ENCODE measurements at places on chromosomes 7 and 10. TPM values are rescaled to one million over a fixed set of nuclear protein-coding genes. Genes with fewer than 3 reads are reported as not detected.

DNA sequence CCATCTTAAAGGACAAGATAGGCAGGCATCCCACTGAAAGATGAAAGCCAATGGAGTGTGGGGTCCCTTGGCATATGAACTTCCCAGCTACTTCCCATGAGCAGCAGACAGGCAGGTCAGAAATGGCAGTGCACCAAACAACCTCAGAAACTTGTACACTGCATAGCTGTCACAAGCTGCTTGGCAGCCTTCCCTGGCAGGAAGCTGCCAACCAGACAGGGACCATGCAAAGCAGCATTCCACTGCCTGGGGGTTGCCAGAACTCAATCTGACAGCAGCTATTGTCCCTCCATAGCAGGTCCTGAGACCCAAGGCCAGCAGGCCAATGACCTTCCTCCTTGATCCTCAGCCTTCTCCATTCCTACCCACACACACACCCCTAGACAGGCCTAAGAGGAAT is 139.5 kb downstream of the PLCE1 start:
- DNase-seq = no peak
- no peak overlapping the region for H3K4me3 ChIP-seq
- H3K4me1 ChIP-seq = no peaks in the 10 kb centered on the region
- peaks cover 2% of the 10 kb centered on the region for H3K27me3 ChIP-seq
- no peaks in the 10 kb centered on the region for H3K36me3 ChIP-seq
- no peak overlapping the region for H3K27ac ChIP-seq

GRCh38 chr10:95406651-95407280 is 116.0 kb upstream of the PDLIM1 start:
- no peaks in the 10 kb centered on the region for H3K36me3 ChIP-seq
- no peaks in the 10 kb centered on the region for H3K4me1 ChIP-seq
- H3K27ac ChIP-seq = no peak overlapping the region
- no peak for DNase-seq
- no peak overlapping the region for H3K4me3 ChIP-seq

- H3K4me3 ChIP-seq = peak overlapping the region; percentile 71
- DNase-seq = peak; percentile 66
- H3K27me3 ChIP-seq = peaks cover 52% of the 10 kb centered on the region
- peak overlapping the region; percentile 20 for H3K27ac ChIP-seq
- no peaks in the 10 kb centered on the region for H3K36me3 ChIP-seq
These were observed 805 bp downstream of the RASGEF1A start for GRCh38 chr10:43265799-43266721.

DNA sequence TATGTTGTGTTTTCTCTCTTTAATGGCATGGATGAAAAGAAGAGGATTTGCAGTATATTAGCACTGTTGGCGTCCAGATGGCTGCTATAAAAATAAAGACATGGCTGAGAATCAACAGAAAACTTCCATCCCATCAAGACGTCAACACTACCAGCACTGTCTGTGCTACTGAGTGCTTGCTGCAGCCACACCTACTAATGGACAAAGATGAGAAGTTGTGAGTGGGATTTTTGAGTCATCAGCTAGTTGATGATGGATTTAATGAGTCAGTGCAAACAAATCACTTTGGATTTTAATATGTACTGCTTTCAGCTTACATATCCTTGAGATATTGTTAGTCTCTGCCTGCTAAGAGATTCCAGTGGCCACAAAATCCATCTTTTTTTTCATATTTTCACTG is 631.0 kb upstream of the ANKRD30A start:
- H3K27me3 ChIP-seq = no peaks in the 10 kb centered on the region
- no peaks in the 10 kb centered on the region for H3K4me1 ChIP-seq
- H3K36me3 ChIP-seq = no peaks in the 10 kb centered on the region
- no peak overlapping the region for H3K27ac ChIP-seq
- no peak overlapping the region for H3K4me3 ChIP-seq

DNA sequence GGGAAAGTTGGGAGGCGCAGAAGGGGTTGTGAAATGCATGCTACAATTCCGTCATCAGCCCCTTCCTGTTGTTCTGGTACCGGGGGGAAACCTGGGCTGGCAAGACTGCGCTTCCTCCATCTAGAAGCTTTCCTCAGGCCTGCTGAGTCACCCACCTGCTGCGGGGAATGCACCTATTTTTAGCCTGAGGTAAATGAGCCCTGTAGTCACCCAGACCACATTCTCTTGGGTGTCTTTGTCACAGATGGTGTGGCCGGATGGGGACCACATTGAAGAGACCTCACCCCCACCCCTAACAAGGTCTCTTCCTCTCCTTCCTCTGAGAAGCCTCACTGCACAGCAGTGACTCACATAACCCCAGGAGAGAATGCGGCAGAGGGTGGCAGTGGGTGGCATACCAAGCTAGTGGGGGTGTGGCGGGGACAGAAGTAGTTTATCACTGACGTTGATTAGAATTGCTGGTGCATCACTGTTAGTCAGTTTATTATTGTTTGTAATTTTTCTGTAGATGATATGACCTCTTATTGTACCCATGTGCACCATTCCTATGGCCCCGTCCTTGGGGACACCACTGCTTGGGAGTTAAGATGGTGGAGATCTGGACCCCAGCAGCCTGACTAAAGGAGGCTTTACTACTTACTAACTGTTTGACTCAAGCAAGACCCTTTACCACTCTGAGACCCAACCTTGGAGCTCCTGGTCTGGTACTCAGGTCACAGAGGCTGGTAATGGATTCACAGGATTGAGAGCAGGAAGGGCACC is 83.0 kb upstream of the DUSP5 start:
- H3K27ac ChIP-seq = peak overlapping the region; percentile 82
- peak; percentile 95 for DNase-seq
- peaks cover 51% of the 10 kb centered on the region for H3K4me1 ChIP-seq
- no peaks in the 10 kb centered on the region for H3K36me3 ChIP-seq

- H3K27ac ChIP-seq = no peak overlapping the region
- DNase-seq = peak; percentile 28
- H3K4me1 ChIP-seq = peaks cover 16% of the 10 kb centered on the region
- H3K4me3 ChIP-seq = peak overlapping the region; percentile 71
- H3K27me3 ChIP-seq = peaks cover 32% of the 10 kb centered on the region
These were observed 639 bp downstream of the TSPAN13 start for GRCh38 chr7:16753932-16754855.

- no peaks in the 10 kb centered on the region for H3K27me3 ChIP-seq
- H3K4me1 ChIP-seq = no peaks in the 10 kb centered on the region
- H3K27ac ChIP-seq = no peak overlapping the region
- DNase-seq = no peak
These were observed 78.6 kb upstream of the HDAC9 start for GRCh38 chr7:18416988-18417387.

GRCh38 chr7:69567800-69568199 is 30.5 kb upstream of the AUTS2 start:
- H3K4me3 ChIP-seq = no peak overlapping the region
- H3K36me3 ChIP-seq = no peaks in the 10 kb centered on the region
- peaks cover 3% of the 10 kb centered on the region for H3K27me3 ChIP-seq
- H3K4me1 ChIP-seq = no peaks in the 10 kb centered on the region
- no peak for DNase-seq
- H3K27ac ChIP-seq = no peak overlapping the region

- H3K4me3 ChIP-seq = no peak overlapping the region
- H3K27ac ChIP-seq = peak overlapping the region; percentile 20
- DNase-seq = no peak
- H3K27me3 ChIP-seq = peaks cover 93% of the 10 kb centered on the region
- peaks cover 44% of the 10 kb centered on the region for H3K4me1 ChIP-seq
- peaks cover 7% of the 10 kb centered on the region for H3K36me3 ChIP-seq
These were observed 1.9 kb downstream of the DLX5 start for GRCh38 chr7:97022491-97023306.

DNA sequence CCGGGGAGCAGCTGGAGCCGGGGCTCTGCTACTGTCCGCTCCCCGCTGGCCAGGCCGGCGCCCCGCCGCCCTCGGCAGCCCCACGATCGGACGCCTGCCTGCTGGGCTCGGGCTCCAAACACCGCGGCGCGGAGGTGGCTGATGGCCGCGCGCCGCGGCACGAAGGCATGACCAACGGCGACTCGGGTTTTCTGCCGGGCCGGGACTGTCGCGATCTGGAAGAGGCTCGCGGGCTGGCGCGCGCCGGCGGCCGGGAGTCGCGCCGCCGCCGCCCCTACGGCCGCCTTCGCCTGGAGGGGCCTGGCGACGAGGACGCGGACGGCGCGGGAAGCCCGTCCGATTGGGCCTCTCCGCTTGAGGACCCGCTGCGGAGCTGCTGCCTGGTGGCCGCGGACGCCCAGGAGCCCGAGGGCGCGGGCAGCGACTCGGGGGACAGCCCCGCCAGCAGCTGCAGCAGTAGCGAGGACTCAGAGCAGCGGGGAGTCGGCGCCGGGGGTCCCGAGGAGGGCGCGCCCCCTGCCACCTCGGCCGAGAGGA is 570 bp downstream of the TBC1D12 start:
- peaks cover 5% of the 10 kb centered on the region for H3K4me1 ChIP-seq
- no peak overlapping the region for H3K27ac ChIP-seq
- DNase-seq = no peak
- H3K36me3 ChIP-seq = peaks cover 2% of the 10 kb centered on the region

- no peak overlapping the region for H3K4me3 ChIP-seq
- H3K36me3 ChIP-seq = no peaks in the 10 kb centered on the region
- peak; percentile 81 for DNase-seq
These were observed 2.2 kb downstream of the CRTAC1 start for GRCh38 chr10:98028168-98028770.

GRCh38 chr7:127726476-127726875 is 74.5 kb downstream of the SND1 start:
- no peaks in the 10 kb centered on the region for H3K27me3 ChIP-seq
- no peak overlapping the region for H3K4me3 ChIP-seq
- no peak for DNase-seq
- peaks cover 41% of the 10 kb centered on the region for H3K36me3 ChIP-seq

The AASS gene
- total RNA-seq = 0.52 TPM

The ANKRD30A gene
- total RNA-seq = not detected

The MMP21 gene
- not detected for total RNA-seq

The CPA4 gene
- not detected for total RNA-seq

The CRYGN gene
- 0.34 TPM for total RNA-seq

The TLL2 gene
- not detected for total RNA-seq

The AKR1C4 gene
- not detected for total RNA-seq

The MMRN2 gene
- not detected for total RNA-seq

The TEX47 gene
- not detected for total RNA-seq

The EN2 gene
- not detected for total RNA-seq

The ZNF727 gene
- total RNA-seq = not detected

Data from activated CD8-positive, alpha-beta T cell treated with anti-CD3 and anti-CD28 coated beads, Interleukin-2, amount 10 ng/mL, durations not matched to agents 7 days and 5 days (primary cell).